ENCODE measurements at places on chromosomes 5 and 9. TPM values are rescaled to one million over a fixed set of nuclear protein-coding genes. Genes with fewer than 3 reads are reported as not detected.

GRCh38 chr5:174501461-174502069, 222.8 kb upstream of the MSX2 start:
- DNase-seq: no peak

GRCh38 chr9:5478206-5478605, 27.9 kb downstream of the CD274 start:
- no peak for DNase-seq

The DMRTA1 gene
- 0.41 TPM for total RNA-seq

GRCh38 chr5:32710550-32711361, at the start of gene NPR3:
Gene NPR3 (plus strand): TSS chr5:32711321. CDS start chr5:32711777, 456 bp downstream.
- DNase-seq: peak; percentile 24

DNA sequence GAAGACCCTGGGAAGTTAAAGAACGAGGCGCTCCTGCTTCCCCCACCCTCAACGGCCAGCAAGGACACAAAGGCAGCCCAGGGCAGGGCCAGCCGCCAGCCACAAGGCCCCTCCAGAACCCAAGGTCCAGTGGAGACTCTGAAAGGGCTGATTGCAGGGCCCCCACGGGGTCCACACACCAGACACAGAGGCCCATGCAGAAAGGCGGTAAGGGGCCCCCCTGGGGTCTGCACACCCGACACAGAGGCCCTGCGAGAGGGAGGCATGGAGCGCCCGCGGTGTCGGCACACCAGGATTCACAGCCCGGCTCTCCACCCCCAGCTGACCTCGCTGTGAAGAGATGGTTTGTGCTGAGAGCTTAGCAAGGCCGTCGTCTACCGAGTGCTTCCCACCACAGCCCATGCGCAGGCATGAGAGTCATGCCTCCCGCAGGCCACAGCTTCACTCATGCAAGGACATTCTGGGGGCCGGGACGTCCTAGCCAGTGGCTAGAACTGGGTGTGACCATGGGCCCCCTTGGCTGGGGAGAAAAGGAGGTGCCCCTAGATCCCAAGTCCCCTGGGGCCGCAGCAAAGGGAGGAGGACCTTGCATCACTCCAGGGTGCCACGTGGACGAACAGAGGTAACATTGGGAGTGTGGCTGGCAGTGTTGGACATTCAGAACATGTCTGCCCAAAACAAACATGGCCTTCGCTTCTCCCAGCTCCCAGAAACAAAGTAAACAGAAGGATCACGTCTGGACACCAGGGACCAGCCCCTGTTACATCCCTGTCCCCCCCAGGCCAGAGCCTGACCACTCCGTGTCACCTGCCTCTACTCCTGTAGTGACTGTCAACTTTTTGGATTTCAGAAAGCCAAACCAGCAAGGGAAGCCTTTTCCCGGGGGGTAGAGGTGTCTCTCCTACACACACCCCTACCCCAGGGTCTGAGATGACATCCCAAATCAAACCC, 9.8 kb downstream of the BRD3 start:
- no peak for DNase-seq

- no peak for DNase-seq
Observed at GRCh38 chr9:101639785-101640665, 45.3 kb upstream of the PPP3R2 start.

- no peak for DNase-seq
Observed at GRCh38 chr9:112831969-112832368, 58.7 kb downstream of the SLC46A2 start.

DNA sequence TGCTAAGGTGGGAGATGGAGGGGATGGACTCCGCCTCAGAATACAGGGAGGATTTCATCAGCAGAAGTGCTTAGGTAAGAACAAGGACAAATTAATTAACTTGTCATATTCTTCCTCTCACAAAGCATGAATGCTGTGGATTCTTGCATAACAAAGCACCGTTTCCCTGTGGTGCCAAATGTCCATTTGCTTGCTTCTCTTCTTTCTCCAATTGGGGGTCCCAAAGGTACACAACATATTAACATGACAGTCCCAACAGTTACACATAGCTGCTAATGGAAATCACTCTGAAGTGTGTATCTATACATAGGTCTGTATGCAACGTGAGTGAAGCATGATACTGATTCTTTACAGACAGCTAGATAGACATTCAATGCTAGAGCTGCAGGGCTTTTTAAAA, 146.7 kb upstream of the EFNA5 start:
- DNase-seq: no peak

GRCh38 chr5:149264439-149265067, 7.1 kb upstream of the AFAP1L1 start:
- no peak for DNase-seq

GRCh38 chr5:99034336-99034735, 105.5 kb upstream of the CHD1 start:
- DNase-seq: no peak

The NLN gene
- total RNA-seq: 64.4 TPM

DNA sequence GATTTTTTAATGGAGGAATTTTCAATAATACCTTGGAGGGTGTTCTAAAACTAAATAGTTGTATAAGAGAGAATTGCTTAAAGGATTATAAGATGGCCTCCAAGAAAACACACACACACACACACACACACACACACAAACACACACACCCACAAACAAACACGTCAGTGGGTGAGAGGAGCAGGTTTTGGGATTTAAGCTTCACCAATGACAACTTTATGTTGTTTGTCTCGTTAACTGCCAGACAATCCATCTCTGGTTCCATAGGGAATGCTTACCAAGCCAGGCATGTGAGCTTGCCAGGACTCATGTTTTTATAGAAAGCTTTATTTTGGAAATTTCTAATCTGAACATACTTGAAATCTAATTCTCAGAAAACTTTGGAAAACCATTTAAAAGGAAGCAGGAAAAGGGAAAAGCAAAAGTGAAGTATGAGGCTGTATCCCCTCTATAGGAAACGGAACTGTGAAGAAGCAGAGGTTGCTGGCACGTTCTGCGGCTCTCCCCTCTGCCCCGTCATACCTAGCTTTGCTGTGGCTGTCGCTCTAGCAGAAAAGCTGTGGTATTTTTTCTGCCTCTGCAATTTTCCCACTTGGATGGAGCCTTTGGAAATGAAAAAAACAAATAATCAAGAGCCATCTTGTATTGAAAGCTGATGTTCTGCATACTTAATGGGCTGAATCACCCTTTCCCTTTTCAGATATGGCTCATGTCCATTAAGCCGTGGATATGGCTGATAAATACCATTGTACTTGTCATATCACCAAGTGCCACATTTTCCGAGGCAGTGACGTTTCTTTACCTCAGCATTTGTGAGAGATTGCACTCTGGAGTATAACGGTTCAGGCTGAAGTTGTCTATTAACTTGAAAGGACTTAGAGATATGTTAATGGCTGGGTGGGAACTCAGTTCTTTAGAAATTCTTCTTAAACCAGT, 112.7 kb downstream of the NTRK2 start:
- no peak for DNase-seq

DNA sequence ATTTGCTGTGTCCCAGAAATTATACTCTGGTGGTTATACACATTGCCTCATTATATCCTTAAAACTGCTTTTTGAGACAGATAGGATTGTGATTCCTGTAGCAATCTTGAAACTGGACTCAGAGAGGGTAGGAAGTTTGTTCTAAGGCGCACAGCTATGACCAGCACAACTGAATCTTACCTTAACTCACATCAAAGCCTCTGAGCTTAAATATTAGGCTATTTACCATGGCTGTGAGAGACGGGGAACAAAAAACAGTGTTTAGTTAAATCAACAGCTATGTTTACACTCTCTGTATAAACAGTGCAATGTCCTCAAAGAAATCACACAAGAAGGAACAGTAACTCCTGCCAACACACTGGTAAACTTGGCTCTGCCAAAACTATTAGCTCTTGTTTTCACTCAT, 50.9 kb upstream of the TUT7 start:
- no peak for DNase-seq

DNA sequence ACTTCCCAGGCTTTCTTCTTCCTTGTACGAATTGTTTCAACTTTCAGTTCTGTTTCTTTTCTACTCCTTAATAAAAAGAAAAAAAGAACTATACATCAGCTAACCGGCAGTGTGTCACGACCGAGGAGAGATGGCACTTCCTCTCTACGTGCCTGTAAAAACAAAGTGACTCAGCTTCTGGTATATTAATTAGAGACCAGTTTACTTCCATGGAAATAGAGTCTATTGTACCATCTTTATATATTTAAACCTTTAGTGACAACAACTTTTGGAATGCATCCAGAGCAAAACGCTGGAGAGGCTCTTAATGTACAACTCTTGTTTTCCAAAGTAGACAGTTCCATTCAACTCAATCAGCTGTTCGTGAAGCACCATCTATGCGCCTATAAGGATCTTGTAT, 94.5 kb upstream of the LIFR start:
- DNase-seq: no peak

DNA sequence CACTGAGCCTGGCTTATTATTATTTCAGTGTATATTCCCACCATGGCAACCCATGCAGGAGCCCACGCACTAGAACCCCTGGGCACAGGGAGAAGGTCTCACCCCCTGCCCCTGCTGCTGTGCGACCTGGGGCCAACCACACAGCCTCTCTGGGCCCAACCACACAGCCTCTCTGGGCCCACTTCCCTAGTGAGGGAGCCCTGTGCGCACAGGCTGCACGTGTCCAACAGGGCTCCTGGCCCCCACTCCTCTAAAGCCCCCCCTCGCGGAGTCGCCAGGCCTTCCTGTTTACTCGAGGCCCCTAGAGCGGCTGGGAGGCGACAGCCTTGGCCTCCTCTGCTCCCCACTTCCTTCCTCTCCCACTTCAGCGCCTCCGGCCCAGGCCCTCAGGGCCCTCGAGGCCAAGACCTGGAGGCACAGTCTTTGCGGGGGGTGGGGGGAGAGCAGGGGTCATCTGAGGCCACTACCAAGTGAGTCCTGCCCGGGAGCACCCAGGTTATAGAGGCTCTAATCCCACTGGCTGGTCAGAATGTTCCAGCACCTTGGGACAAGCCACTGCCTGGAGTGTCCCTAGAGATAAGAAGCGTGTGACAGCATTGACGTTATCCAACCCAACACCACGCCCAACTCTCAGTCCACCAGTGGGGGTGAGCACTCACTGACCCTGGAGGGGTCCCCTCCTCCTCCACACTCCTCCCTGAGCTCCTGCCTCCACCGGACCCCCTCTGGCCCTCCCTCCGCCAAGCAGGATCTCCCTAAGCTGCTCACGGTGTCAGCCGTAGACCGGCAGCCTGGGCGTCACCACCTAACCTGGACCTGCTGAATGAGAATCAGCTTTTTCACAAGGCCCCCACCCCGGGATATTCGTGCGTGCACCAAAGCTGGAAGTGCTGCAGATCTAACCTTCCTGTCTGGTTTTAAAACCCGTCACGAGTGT, 7.9 kb upstream of the ENG start:
- DNase-seq: peak; percentile 57

The ADAMTS6 gene
- total RNA-seq: 15.5 TPM

The CDC25C gene
- total RNA-seq: 2.4 TPM

DNA sequence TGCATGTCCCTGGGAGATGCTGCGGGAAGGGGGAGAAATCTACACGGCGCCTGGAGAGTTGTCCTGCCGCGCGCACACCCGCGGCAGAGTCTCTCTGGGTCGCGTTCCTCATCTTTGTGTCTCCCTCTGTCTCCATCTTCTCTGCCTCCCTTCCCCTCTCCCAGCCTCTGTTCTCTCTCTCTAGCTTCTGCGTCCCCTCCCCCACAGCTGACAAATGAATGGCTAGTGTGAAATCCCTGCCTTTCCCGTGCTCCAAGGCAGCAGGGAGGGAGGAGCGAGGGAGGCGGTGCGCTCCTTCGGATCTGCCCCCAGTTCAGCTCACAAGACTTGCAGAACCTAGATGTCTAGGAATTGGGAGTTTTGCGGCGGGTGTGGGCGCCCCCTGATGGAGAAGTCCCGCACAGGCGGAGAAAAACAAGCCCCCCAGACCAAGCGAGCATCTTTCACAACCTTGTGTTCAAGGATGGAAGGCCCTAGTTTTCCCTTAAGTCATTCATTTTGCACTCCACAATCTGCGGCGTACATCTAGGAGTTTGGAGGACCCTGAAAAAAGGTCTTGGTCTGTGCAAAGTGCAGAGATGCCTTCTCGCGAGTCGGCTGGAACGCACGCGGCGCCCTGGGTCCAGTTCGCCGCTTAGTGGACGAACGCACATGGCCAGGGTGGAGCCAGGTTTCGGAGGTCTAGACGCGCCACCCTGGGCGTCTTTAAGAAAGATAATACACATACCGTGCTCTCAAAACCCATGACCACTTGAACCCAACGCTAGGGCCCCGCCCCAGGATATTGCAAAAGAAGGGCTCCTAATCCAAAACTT, 2.0 kb downstream of the VCAN start:
- DNase-seq: peak; percentile 84

The PRR7 gene
- total RNA-seq: 12.2 TPM

DNA sequence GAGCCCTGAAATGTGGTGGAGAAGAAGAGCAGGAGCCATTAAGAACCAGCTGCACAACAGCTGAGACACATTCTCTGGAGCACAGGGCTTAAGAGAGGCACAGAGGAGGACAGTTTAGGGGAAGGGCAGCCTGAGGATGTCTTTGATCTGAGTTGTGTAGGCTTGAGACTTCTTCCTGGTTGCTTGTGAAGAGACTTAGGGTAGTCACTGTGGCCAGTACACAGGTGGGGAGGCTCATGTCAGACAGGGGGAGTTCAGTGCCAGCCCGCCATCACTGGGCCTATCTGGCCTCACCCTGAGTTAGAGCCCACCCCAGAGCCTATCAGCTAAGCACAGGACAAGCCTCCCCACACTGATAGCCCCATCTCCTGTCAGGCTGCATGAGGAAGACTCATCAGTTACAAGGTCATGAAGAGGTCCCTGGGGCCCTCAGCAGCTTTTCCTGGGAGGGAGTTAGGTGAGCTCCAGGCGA, 19.8 kb downstream of the SLC22A4 start:
- DNase-seq: no peak

The PCDHGA12 gene
- 3.7 TPM for total RNA-seq

- no peak for DNase-seq
Observed at GRCh38 chr9:105114964-105115728, 129.3 kb upstream of the SLC44A1 start.

DNA sequence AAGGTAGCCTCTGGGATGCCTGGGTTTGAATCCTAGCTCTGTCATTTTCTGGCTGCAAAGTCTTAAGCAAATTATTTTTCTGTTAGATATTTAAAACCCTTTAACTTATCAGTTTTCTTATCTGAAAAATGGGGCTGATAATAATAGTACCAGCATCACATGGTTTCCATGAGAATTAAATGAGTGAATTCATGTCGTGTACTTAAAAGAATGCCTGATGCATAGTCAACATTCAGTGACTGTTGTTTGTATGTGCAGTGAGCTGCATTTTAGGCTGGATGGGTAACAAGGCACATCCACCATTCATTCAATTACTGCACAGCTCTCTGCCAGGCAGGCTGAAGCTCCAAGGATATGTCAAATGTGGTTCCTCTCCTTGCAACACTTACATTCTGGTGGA, 122.0 kb downstream of the PPP2R2B start:
- DNase-seq: no peak

Data from frontal cortex (tissue), 4 donors.